ENCODE measurements at places on chromosomes 2 and 18.
A peak's percentile ranks its signal among the peaks of the same experiment; 100 is the strongest.

DNA sequence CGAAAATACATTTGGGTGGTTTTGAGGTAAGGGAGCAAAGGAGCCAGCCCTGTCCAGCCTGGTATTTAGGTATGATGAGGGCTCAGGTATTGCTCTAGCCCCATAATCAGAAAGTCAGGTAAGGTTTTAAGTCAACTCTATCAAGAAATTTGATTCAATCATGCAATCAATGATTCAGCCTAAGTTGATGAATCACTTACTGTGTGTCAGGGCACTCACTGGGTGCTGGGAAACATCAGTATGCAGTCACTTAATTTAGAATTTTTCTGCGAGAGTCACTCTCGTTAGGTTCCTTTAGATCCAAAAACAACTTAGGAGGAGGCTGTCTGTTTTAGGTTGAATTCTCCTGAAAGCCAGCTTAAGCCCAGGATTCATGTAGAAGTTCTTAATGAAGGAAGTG is 17.7 kb upstream of the SERPINB2 start:
- DNase-seq = no peak

DNA sequence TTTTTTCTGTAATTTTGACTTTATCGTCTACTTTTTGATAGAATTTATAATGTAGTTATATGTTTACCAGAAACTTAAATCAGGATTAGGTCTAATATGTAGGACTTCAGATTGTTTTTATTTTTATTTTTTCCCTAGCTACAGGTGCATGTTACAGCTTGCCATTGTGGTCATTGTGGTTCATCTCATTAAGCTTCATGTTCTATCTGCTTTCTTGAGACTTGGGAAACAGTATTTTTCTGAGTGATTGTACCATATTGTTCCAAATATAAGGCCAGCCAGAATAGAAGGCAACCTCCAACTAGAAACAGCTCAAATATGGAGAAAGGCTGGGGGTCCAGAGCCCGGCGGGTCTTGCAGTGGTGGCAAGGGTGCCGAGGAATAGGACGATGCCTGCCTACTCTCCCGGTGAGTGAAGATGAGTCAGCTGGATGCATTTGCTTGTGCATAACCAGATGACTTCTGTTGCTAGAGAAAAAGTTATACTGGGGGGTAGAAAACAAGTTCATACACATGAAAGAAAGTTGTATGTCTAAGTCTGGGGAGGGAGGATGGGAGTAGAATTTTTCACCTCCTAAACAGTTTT is 188.4 kb downstream of the CCDC85A start:
- no peak for DNase-seq

DNA sequence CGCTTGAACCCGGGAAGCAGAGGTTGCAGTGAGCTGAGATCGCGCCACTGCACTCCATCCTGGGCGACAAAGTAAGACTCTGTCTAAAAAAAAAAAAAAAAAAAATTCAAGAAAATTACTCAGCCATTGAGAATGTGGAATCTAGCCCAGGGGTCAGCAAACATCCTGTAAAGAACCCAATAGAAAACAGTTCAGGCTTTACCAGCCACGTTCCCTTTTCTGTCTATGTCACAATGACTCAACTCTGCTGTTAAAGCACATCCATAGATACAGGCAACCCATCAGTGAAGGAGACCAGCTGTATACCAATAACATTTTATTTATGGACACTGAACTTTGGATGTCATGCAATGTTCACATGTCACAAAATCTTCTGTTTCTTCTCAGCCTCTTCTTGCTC is 435.6 kb upstream of the GYPC start:
- no peak for DNase-seq

GRCh38 chr2:188524519-188525113 is 232.9 kb downstream of the GULP1 start:
- DNase-seq = peak; percentile 27

- no peak for DNase-seq
Measured at GRCh38 chr18:74397572-74397971, 59.5 kb downstream of the DIPK1C start.

- no peak for DNase-seq
Measured at GRCh38 chr2:103009871-103010270, 248.0 kb downstream of the TMEM182 start.

DNA sequence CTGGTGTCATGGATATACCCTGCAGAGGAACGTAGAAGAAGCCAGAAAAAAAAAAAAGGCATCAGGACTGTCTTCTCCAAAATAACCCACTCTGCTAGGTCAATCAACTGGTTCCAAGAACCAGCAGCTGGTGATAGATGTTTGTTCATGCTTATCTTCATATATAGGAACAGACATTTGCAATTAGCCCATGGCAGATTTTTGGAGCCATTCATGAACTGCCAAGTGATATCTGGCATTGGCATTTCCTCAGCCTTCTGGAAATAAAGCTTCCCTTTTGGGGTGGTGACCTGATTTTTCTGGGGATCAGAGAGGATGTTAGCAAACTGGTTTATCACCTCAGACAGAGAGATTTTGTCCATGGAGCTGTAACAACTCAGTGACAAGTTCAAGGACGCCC is 234.9 kb downstream of the OSR1 start:
- DNase-seq = no peak

DNA sequence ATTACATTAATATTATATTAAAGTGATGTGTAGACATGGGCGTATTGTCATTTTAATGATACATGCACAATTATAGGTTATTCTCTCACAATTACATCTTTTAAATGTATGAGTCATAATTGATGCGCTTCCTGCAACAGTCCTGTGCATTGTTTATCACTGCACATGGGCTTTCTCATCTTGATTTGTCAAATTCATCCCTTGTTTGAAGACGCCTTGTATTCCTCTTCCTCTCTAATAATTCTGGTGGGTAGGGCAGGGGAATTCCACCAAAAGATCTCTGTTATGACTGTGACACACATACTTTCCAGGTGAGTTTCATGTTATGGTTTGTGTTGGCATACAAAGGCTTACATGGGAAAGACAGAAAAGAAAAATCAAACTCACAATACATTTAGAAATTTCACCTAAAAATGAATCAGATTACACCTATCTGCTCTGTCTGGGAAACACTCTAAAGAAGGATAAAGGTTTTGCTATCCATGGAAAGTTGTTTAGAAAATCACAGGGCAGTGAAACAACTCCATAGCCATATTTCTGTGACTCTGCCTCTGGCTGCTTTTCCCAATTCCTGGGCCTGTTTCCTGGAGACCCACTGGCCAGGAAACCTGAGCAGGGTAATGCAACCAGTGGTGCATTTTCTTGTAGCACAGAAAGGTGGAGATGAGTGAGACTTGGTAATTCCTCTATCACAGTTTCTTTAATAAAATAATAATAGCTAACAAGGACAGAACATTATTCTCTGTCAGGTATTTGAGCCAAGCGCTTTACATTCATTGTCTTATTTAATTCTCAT is 13.2 kb downstream of the SLC9A2 start:
- DNase-seq = no peak

GRCh38 chr18:48767090-48767690 is 183.6 kb downstream of the SMAD7 start:
- no peak for DNase-seq

- DNase-seq = no peak
Measured at GRCh38 chr2:102114851-102115497, 27.6 kb upstream of the IL1R1 start.

GRCh38 chr2:26614216-26615138 is 26.7 kb downstream of the CIB4 start:
- DNase-seq = peak; percentile 18

DNA sequence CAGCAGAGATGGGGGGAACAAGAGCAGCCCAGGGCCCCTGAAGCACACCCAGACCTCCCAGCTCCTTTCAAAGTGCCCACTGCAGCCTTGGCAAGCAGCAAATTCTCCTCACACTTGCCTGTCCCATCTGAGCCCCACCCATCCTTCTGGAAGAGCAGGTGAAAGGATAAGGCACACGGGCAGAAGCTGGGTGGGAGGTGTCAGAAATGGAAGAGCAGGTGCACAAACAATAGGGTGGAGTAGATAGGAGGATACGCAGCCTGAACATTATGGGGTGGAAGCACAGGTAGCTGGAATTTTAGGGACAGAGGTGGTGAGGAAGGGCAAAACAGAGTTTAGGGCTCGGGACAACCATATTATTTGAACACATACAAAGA is 69.2 kb downstream of the TNS1 start:
- no peak for DNase-seq

GRCh38 chr2:95372845-95373244 is 29.7 kb upstream of the FAHD2A start:
- no peak for DNase-seq

DNA sequence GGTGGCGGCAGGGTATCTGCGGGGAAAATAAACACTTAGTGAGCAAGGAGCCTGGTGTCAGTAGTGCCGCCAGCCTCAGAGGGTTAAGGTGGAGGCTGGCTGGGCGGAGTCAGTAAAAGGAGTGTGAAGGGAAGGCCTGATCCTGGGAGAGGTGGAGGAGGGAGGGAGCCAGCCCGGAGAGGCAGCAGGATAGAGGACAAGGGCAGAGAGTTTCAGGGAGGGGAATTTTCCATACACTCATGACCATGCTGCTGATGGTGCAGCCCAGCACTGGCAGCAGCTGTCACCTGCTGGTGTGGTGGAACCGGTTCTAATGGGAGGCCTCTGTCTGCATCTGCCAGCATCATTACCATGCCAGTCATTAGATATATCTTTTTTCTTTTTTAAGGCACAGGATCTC is 2.0 kb upstream of the TEX44 start:
- no peak for DNase-seq

DNA sequence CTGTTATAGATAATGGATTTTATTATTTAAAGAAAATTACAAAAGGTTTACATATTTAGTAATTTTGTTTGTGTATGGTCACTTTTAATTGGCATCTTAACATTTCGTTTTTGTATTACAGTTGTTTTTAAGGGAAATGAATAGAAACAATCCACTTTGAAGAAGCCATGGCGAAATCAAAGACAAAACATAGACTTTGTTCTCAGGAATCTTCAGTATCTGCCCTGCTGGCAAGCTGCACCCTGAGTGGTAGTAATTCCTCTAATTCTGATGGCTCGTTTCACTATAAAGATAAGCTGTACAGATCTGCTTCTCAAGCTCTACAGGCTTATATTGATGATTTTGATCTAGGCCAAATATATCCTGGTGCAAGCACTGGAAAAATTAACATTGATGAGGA is 2.7 kb downstream of the C18orf54 start:
- no peak for DNase-seq

DNA sequence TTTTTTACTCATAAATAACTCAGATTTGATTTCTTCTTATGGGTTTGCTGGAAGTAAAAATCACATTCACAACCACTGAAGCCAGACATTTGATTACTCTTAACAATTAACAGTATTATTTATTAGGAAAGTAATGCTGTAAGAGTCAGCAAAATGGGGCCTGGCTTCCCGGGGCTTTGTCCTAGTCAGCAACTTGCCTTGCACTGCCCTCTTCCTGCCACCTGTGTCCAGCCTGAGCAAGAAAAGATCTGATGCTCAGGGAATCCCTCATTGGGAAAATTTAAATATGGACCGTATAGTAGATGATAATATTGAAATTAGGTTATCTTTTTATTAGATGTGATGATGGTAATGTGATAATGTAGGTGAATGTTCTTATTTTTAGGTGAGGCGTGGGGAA is 30.8 kb upstream of the ACYP2 start:
- DNase-seq = no peak

GRCh38 chr2:162092658-162093556 is 18.9 kb upstream of the DPP4 start:
- no peak for DNase-seq

- DNase-seq = no peak
Measured at GRCh38 chr2:144163592-144163991, 356.3 kb downstream of the ZEB2 start.

Data from activated T-cell treated with anti-CD3 and anti-CD28 coated beads, Interleukin-2, amount 50 U/mL, for 24 hours (primary cell).